ENCODE measurements at places on chromosomes 1 and 21.
A peak's percentile ranks its signal among the peaks of the same experiment; 100 is the strongest.

DNA sequence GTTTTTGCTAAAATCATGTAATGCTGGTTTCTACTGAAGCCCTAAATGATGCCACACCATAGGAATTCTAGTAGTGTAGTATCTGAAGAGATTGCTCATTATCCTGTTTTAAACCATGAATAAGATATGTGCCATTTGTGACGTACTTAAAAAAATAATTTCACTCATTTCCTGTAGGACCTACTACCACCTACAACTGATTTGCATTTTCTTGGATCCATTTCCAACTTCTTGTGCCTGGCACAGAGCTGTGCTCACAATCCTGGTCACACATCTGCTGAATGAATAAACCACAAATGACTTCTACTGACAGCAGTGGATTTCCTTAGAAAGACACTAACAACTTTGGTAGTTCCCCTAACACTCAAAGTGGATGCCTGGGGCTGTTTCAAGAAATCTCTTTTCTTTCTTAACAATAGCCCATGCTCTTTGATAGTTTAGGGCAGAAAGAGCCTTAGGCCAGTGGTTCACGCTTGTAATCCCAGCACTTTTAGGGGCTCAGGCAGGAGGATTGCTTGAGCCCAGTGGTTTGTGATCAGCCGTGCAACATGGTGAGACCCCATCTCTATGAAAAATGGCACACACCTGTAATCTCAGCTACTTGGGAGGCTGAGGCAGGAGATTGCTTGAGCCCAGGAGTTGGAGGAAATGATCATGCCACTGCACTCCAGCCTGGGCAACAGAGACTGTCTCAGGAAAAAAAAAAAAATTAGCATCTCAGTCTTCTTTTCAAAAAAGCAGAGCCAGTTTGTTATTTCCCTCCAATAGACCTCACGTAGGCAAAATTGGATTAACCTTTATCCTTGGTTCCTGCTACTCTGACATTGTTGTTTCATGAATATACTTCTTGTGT lies 13.0 kb upstream of the BATF3 start:
- DNase-seq: peak; percentile 54

DNA sequence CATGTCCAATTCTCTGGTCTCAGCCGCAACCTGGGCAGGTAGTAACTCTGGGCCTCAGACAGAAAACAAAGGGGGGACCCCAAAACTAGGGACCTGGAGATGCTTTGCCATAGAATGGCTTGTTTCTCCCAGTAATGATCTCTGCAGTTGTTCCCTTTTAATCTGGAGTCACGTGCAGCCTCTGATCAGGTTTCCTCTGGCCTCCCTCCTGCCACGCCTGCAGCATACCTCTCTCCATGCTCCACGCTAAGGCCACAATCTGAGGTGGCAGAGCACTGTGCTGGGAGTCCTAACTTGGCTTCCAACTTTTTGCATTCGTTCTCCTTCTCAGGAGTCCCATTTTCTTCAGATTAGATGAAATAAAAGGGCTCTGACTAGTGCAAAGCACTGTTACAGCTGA lies 1.9 kb downstream of the PABPC4 start:
- DNase-seq: no peak

DNA sequence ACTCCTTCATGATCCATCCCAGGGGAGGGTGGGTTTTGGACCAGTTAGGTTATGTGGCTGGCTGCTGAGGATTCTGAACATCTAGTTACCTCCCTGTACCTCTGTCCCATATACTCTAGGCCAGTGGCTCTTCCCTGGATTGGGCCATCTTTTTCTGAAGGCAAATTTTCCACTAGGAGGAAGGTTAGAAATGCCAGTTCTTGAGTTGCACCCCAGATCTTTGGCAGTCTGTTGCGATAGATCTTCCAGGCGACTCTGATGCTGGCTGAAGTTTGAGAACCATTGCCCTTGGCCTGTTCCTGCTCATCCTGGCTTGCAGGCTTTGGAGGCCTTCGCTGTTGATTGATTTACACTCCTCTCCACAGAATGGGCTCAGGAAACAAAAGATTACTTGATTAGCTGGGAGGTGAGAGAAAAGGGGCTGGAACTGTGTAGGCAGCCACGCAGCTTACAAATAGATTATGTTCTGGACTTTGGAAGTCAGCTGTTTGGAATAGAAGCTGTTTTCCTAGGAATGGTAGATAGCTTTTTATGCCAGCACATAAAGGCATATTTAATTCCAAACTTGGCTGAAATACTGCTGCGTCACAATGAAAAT lies 110.1 kb downstream of the MRPS6 start:
- DNase-seq: no peak

- no peak for DNase-seq
Observed at GRCh38 chr21:41834252-41834925, 44.8 kb downstream of the PRDM15 start.

DNA sequence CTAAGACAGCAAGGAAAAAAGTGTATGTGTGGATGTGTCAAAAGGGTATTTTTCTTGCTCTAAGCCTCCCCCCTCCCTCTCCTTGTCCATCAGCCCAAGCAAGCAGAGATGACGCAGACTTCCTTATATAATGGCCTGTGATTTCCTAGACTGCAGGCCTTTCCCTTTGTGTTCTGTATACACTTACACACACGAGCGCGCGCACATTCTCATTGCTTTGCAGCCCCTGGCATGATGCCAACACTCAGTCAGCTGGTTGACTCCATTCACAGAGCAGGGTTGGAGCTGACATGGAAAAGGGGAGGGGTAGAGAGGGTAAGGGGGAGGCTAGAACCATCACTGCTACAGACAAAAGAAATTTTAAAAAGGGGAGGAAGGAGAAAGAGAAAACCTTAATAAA lies 41.8 kb downstream of the GATAD2B start:
- DNase-seq: peak; percentile 8

- no peak for DNase-seq
Observed at GRCh38 chr1:52915855-52916220, 5.7 kb downstream of the ECHDC2 start.

- no peak for DNase-seq
Observed at GRCh38 chr1:183385340-183386144, 32.6 kb downstream of the NMNAT2 start.

- DNase-seq: no peak
Observed at GRCh38 chr21:38925923-38926322, 120.2 kb downstream of the ETS2 start.

DNA sequence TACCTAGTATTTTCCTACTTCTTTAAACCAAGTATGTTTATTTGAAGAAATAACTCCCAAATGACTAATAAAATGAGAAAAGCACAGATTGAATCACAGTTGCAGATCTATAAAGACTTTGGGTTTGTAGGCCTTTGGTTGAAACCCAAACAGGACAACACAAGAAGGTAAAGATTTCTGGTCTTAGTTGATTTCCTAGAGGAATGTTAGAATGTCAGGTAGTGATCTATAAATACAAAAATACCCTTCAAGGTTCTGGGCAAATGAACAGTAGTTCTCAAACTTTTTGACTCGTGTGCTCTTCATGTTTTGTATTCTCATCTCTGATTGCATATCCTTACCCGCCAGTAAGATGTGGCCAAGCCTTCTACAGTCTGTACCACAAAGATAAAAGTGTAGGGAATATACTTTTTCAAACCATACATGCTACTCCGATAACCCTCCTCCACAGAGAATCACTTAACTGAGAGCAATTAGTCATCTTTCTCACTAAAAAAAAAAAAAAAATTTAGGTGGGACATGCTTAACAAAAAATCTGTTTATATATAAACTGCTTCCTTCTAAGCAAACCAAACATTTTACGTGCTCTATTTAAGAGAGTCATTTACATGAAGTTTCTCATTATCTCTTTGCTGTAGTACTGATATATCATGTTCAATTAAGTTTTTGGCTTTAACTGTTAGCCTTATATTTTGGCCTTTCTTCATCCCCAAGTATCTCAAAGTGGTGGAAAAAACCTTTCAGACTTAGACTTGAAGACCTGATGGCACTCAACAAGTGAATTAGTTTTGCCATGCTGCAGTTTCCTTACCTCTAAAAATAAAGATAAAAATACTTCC lies 36.0 kb downstream of the CNIH4 start:
- no peak for DNase-seq

- no peak for DNase-seq
Observed at GRCh38 chr1:186682736-186683135, 2.5 kb upstream of the PTGS2 start.

DNA sequence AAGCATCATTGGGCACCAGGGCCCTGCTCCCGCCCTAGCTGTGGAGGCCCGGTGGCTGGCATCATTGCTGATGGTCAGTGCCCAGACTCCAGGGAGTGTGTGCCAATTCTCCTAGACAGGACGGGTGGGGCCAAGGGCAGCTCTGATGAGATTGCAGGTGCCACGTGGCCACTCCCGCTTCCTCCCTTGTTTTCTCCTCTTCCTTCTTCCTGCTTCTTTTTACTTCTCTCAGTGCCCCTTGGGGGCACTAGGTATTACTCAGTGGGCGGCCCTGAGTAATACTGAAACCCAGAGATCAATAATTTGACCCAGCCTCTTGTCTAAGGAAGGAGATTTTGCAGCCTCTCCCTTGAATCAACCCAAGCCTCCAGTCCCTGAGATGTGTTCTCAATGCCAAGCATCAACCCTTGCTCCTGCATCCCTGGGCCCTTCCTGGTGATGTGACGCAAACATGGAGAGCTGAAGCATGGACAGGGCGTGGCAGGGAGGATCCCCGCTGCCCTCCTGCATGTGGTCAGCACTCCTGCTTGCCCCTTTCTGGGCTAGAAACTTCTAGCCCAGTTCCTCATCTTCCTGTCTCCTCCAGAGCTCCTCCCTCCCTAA lies 32.4 kb downstream of the CDK18 start:
- no peak for DNase-seq

GRCh38 chr1:5913078-5913845 lies 79.0 kb downstream of the NPHP4 start:
- DNase-seq: no peak

GRCh38 chr1:198925567-198925966 lies 286.7 kb downstream of the PTPRC start:
- no peak for DNase-seq

DNA sequence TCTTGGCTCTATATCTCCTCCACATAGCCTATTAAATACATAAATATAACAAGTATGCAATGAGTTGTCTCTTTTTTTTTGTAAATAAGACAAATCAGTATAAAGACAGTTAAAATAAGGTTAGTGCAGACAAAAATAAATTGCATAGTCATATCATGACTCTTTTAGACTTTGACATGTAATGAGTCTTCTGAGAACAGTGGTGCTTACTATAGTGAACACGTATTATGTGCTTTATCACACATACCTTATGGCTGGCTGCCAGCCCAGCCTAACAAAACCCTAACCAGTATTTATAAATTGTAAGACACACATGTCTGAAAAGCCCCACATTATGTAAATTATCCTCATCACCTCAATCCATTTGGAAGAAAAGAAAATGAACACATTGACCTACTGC lies 29.1 kb upstream of the F13B start:
- no peak for DNase-seq

DNA sequence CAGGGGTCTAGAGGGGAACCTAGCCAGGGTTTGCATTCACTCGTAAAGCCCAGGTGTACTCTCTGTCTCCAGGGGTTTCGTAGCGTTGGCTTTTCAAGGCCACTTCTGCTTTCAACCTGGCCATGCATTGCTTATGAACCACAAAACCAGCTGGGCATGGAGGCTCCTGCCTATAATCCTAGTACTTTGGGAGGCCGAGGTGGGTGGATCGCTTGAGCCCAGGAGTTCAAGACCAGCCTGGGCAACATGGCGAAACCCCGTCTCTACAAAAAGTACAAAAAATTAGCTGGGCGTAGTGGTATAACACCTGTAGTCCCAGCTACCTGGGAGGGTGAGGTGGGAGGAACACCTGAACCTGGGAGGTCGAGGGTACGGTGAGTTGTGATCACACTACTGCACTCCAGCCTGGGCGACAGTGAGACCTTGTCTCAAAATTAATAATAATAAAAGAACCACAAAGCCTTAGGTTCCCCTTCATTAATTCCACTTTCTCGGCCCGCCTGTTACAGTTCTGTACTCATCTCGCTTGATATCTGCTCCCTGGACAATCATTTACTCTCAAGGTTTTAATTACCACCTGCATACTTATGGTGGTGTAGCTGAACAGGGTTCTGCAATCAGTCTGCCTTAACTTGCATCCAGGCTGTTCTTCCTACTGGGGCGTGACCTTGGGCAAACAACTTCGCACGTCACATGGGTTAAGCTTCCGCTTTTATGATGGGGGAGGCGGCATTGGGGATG lies 6.1 kb downstream of the SLC16A4 start:
- no peak for DNase-seq

GRCh38 chr1:19654886-19655717 lies 9.6 kb upstream of the HTR6 start:
- DNase-seq: no peak

DNA sequence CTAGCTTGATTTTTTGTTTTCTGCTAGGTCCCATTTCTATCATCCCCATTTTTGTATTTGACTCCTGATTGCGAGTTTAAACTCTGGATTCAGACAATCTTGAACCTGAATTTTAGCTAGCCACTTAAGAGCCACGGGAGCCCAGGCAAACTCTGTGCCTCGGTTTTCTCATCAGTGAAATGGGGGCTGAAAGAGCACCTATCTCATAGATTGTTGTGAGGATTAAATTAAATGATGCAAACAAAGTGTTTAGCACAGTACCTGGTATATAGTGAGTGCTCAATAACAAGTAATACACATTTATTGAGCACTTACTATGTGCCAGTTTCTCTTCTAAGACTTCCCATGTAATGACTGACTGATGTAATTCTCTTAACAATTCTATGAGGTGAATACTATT lies 158.1 kb upstream of the POU3F1 start:
- DNase-seq: no peak

DNA sequence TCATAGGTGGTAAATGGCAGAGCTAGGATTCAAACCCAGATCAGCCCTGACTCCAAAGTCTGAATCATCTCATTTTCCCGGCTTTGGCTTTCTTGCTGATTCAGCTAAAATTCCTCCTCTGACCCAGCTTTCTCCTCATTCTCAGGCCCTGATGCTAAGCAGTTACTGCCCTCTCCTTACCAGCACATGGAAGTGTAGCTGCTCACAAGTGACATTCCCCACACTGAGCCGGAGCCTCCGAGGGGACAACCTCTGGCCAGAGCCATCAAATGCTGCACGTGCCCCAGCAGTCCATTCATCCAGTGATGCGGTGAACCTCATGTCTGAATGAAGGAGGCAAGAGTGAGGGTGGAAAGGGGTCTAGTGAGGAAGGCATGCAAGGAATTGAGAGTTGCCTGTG lies 11.1 kb downstream of the ITGA10 start:
- no peak for DNase-seq

GRCh38 chr1:150550222-150551050 lies 1.2 kb downstream of the ADAMTSL4 start:
- peak; percentile 13 for DNase-seq

- no peak for DNase-seq
Observed at GRCh38 chr1:1216770-1217620, 3.0 kb upstream of the TNFRSF4 start.

GRCh38 chr21:31305888-31306287 lies 38.2 kb downstream of the TIAM1 start:
- no peak for DNase-seq

Data from neural progenitor cell (in vitro differentiated cells).